ENCODE measurements at places on chromosomes 13 and 19.

DNA sequence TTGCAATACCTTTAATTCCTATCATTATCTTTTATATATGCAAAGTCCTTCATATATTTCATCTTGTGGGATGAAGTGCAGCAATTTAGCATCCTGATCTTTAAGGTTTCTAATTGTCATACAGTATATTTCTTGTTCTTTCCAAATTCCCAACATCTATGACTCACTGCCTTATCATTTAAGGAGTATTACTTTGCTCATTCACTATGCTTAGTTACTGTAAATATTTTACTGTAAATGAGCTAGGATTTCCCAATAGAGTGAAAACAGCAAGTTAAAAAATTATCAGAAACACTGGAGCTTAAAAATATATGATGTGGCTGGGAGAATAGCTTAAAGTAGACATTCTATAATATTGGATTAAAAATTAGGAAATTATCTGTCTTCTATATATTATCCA lies 69.9 kb downstream of the SLITRK6 start:
- no peak for DNase-seq

GRCh38 chr13:102033386-102033785 lies 368.5 kb downstream of the FGF14 start:
- no peak for DNase-seq

DNA sequence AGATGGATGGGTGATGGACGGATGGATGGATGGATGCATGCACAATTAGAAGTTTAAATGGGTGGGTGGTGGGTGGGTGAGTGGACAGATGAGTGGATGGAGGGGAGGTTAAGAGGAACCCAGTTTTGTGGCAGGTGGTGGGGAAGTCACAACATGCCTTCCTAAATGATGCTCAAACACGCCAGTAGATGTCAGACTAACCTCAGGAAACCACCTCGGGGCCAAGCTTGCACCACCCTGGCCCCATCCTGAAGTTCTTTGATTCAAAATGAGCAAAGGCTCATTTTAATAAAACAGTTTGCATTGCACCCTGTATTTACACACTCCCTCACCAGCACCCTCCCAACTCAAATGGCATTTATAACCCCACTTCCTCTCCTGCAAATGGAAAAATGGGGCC lies 91.4 kb upstream of the CACNA1A start:
- DNase-seq = no peak

GRCh38 chr19:591099-591958 lies 1.6 kb downstream of the HCN2 start:
- DNase-seq = no peak

DNA sequence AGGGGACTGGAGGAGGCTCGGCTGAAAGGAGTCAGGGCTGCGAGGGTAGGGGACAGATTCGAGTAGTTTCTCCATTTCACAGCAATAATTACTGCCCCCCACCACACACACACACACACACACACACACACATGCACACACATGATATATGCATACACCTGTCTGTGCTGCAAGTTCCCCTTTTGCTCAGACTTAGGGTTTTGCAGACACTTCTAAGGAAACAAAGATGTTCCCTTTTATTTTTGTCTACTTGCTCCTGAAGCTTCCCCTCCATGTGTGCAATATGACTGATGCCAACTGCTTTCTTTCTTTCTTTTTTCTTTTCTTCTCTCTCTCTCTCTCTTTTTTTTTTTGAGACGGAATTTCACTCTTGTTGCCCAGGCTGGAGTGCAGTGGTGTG lies 13.4 kb downstream of the MBD3L2B start:
- no peak for DNase-seq

DNA sequence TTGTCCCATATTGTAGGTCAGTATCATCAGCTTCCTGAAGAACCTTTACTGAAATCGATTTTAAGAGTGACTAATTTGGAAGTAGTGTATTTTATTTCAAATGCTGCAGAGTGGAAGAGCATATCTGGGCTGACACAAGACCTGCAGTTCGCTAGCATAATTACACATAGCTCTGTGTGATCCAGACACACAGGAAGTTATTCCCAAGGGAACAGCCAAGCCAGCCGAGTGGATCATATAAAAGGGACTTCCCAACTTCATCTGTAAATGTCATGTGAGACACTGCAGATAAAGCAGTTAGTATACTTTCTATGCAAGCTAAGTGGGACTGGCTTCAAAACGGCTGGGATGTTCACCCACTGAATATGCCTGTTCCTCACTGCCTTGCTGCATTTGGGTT lies 760.4 kb downstream of the SLITRK1 start:
- DNase-seq = no peak

DNA sequence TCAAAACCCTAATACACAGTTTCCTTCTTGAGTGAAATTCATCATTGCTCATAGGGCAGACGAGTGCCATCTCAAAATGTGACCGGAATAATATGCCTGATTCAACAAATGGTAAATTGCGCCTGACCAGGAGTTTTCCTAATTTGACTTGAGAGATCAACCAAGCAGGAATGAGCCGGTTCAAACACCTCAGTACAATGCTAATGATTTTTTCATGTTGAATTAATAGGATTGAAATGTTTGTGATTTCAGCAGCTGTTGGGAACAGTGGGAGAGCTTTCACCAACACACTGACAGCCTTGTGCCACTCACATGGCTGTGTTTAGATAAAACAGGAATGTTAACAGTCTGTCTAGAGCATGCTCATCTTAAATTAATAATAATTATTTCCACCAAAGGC lies 484.8 kb downstream of the PCDH9 start:
- DNase-seq = no peak

DNA sequence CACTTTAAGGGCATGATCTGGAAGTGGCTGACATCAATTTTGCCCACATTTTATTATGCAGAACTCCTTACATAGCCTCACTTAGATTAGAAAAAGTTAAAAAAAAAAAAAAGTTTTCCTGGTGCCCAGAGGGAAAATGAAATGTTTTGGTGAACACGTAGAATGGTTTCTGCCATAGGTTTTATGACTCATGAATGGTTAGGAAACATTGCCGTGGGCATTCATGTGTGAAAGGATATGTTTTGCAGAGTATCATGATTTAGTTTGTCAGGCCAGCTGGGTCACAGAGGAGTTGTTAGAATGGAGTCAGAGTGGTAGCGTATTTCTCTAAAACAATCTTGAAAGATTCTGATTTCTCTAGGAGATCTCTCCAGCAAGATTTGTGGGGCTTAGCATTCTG lies 133.8 kb downstream of the MRPL57 start:
- no peak for DNase-seq

- DNase-seq = no peak
Observed at GRCh38 chr13:23671897-23672296, 101.7 kb downstream of the TNFRSF19 start.

DNA sequence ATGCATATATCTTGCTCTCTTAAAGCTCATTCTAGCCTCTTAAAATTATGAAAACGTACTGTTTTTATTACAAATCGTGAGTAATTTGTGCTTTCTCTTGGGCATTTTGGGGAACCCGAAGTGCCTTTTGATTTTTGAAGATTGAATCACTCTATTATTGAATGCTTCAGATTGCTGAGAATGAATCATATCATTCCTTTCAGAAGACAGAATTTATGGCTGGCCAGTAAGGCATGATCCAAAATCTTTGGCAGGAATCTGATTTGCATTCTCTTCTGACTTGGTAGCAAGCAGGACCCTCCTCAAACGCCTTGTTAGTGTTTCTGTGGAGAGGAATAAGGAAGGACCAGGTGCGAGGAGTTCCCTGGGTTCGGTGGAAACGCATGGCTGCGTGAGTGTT lies 49.5 kb downstream of the STARD13 start:
- DNase-seq = no peak

- DNase-seq = no peak
Observed at GRCh38 chr13:31859571-31859970, 120.2 kb downstream of the RXFP2 start.

- no peak for DNase-seq
Observed at GRCh38 chr13:44188257-44188656, 185.4 kb upstream of the SERP2 start.
